ENCODE measurements at places on chromosomes 7 and 10.

DNA sequence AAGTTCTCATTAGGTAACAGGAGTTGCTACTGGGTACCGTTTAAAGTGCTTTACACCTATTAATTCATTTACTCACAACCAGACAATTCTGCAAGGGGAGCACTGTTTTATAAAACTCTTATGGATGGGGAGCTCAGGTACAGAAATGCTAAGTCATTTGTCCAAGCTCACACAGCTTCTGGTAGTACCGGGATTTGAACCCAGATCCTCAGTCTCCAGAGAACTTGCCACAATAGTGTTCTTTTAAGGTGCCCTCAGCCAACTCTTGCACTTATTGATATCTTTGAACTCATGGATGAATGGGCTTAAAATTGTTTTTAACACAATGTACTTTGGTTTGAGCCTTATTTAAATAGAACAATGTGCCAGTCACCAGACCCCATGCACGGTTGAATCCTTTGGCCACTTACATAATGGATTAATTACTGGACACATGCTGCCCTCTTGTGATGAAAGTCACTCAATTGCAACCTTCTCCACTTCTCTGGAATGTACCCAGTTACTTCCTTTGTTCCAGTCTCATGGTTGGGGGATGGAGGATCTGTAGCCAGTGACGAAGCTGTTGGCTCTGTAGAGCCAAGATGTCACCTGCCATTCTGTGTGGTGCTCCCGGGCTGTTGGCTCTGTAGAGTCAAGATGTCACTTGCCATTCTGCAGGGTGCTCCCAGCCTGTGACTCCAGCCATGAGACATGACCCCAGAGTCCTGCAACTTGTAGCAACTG lies 65.6 kb downstream of the NOD1 start:
- no peak for DNase-seq

- no peak for DNase-seq
Observed at GRCh38 chr10:120483006-120483405, 26.0 kb downstream of the PLPP4 start.

- DNase-seq, result no peak
Observed at GRCh38 chr10:123019941-123020703, 11.3 kb downstream of the ACADSB start.

DNA sequence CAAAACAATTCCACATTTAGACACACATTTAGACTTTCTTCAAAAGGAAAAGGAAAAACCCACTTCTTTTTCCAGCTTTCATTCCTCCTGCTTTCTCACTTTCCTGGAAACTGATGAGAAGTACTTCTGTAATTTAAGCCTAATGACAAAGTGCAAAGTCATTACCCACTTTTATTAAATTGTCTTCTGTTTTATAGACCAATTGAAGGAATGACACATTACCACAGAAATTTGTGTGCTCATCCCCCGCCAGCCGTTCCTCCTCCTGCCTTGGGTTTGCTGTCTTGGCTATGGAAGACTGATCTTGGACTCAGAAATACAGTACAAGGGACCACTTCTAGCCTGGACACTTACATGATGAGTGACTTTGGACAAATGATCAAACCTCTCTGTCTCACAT lies 717.8 kb downstream of the SORCS3 start:
- DNase-seq, result no peak

GRCh38 chr7:133698127-133698526 lies 429.0 kb upstream of the LRGUK start:
- no peak for DNase-seq

DNA sequence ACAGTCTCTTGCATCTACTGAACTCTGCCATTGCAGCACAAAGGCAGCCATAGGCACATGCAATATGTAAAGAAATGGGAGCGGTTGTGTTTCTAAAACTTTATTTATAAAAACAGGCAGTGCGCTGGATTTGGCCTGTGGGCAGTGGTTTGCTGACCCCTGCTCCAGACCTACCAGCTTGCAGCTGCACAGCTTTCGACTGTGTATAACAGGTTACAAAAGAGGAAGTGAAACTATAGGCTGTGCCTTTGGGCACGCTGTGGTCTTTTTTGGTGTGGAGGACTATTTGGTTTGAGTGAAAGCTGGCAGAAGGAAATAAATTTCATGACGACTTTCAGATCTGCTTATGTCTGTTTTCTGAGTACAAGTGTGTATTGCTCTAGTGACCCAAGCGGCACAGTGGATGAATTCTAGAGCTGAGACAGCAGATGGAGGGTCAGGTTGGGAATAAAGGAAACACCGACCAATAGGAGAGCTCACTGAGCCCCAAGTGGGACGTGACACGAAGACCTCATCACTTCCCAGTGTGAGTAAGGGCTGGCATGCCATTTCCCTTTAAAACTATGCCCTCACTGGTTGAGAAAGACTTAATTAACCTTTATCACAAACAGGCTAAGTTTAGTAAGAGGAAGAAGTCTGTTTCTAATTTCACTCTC lies 152.7 kb downstream of the ANK3 start:
- DNase-seq, result no peak

- DNase-seq, result no peak
Observed at GRCh38 chr10:6912424-6912823, 332.3 kb upstream of the PRKCQ start.

- no peak for DNase-seq
Observed at GRCh38 chr7:7324698-7325097, 142.4 kb downstream of the C1GALT1 start.

DNA sequence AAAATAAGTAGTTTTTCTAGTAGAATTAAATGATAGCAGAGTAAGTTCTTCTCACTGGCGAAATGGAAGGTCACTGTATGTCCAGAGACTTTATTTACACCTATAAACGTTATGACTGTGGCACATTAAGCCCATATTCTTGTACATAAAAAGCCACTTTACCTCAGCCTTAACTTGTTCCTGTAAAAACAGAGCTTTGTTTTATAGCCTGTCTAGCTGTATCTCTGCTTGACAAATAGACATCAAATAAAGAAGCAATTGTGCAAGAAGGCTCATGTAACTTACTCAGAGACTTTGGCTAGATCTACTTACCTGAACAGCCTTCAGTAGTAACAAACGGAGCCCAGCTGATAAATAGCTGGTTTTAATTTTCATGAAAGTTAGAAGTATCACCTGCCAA lies 324.1 kb upstream of the BMPER start:
- no peak for DNase-seq

- peak; percentile 85 for DNase-seq
Observed at GRCh38 chr10:97861097-97861750, 11.6 kb downstream of the GOLGA7B start.

GRCh38 chr10:100995181-100995580 lies 4.4 kb upstream of the LZTS2 start:
- DNase-seq, result no peak

DNA sequence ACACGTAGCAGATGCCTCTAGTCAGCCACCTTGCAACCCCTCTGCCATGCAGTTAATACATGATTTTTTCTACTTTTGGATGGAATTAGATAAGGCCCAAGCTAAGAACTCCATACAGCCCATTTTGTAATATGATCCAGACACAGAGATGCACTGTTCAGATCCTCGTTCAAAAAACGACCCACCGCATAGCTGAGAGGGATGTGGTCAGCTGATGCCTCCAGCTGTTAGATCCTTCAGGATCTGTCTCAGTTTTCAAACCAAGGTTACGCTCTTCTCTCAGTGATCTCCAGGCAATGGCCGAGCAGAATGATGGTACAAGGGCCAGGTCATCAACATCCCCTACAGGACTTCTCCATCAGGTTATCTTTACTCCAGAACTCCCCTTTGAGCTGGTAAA lies 881.7 kb upstream of the C7orf33 start:
- no peak for DNase-seq

DNA sequence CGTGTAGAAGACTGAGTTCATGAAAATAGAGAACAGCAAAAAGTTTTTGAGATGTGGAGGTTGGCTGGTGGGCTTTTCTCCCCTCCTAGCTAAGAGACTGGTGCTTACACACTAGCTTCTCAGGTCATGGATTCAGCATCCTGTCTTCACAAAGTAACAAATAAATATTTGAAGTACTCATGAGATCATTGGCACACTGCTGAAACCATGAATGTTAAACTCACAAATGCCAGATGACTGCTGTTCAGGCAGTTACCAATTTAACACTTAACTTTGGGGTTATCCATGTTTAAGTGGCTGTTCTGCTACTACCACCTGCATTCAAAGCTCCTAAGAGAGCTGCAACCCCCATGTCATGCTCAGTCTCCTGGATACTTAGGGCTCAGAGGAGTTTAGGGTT lies 119.0 kb upstream of the BET1 start:
- DNase-seq, result no peak

GRCh38 chr7:130909161-130909836 lies 175.3 kb upstream of the KLF14 start:
- DNase-seq, result no peak

- no peak for DNase-seq
Observed at GRCh38 chr7:156777364-156778069, 115.5 kb downstream of the LMBR1 start.

DNA sequence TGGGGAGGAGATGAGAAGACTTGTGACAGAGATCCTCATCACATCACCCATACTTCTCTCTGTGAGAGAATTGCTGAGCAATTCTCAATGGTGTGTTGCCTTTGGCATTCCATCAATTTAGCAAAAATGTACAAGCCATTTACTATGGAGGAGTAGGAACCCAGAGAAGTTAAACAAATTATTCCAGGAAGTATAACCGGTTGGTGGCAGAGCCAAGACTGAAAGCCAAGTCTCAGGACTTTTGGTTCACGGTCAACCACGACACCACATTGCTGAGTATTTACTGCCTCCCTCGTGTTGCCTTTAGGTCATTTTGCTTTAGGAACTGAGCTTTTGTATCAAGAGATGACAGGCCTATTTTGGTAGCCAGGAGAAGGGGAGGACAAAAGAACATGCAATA lies 88.0 kb upstream of the ELMO1 start:
- no peak for DNase-seq

- DNase-seq, result peak; percentile 14
Observed at GRCh38 chr7:128217967-128218652, 23.0 kb upstream of the LEP start.

DNA sequence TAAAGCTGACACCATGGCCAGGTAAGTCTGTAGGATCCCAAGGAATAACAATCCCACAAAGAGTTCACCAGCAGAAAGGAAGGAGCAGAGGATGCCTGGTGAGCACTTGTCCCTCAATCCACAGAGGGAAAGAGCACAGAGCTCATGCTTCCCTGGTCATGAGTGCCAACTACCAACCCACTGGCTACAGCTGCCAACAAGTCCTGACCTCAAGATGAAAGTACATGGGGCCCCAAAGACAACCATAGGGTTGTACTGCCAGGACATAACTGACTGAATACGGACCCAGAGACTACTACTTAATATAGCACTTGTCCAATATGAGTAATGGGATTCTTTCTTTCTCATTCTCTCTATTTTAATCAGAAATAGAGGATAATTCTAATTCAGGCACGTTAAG lies 83.3 kb downstream of the JCAD start:
- DNase-seq, result no peak

DNA sequence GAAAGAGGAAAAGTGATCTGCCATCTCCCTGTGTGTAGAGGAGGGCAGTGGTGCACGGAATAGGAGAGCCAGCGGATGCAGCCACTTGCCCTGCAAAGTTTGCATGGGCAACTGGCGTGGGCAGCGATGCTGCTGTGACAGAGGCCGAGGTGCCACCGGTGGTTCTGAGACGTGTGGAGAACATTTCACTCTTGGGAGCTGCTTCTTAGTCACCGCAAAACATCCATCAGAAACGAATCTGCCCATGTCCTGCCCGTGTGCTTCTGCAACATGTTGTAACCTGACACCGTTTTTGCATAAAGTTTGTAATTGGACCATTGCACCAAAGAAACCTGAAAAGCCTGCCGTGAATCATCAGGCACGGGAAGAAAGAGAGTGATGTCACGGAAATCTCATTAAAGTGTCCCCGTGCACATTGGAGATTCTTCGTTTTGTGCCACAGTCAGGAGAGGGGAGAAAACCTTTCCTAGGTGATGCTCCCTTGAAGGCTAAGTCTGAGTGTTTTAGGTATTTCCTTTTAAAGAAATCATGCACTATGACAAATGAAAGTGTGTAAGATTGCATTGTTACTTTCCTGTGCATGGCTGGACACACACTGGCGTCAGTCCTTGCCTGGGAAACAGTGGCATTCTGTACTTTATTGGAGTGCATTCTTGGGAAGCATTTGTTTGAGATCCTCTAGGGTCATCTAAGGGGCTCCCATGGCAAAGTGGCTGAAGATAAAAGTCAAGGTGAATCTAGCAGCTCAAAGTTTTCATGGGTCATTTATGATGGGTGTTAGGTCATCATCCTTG lies 302.6 kb downstream of the KLF6 start:
- no peak for DNase-seq

- DNase-seq, result no peak
Observed at GRCh38 chr7:6106140-6106904, 75.1 kb downstream of the ANKRD61 start.

GRCh38 chr10:102713539-102713813 lies 721 bp downstream of the ARL3 start:
- no peak for DNase-seq

- DNase-seq, result no peak
Observed at GRCh38 chr7:64889686-64890162, 13.3 kb upstream of the ZNF273 start.

DNA sequence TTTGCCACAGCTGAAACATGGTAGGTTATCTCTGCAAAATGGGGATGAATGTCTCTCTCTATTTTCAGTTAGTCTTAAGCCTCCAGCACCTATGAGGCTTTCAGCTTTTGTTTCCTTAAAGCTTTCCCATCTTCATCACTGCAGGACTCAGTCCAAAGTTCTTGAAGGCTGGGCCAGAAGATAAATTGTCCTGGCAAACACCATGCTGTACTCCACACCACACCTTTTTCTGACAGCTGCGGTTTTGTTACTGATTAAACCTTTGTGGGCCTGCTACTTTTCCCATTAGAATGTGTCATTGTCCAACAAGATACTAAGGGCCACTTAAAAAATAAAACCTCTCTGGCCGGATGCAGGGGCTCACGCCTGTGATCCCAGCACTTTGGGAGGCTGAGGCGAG lies 87.2 kb upstream of the A1CF start:
- DNase-seq, result no peak

- DNase-seq, result no peak
Observed at GRCh38 chr7:151736403-151736909, 140.5 kb downstream of the PRKAG2 start.

GRCh38 chr7:73308074-73308664 lies 457 bp downstream of the NSUN5 start:
- no peak for DNase-seq

GRCh38 chr10:97444212-97444611 lies 1.6 kb downstream of the EXOSC1 start:
- no peak for DNase-seq
